GM23338 (cell line): ENCODE measurements at places on chromosomes 2 and 18.

- DNase-seq = peak; percentile 12
- H3K27ac ChIP-seq = peak overlapping the region; percentile 77
- H3K4me3 ChIP-seq = no peak overlapping the region
- H3K4me1 ChIP-seq = peaks cover 31% of the 10 kb centered on the region
- H3K27me3 ChIP-seq = no peaks in the 10 kb centered on the region
Measured at GRCh38 chr2:124610141-124610540, 585.1 kb downstream of the CNTNAP5 start.

- H3K4me1 ChIP-seq = peaks cover 49% of the 10 kb centered on the region
- no peaks in the 10 kb centered on the region for H3K27me3 ChIP-seq
- H3K4me3 ChIP-seq = no peak overlapping the region
- H3K36me3 ChIP-seq = no peaks in the 10 kb centered on the region
- no peak for DNase-seq
Measured at GRCh38 chr2:58971511-58972360, 730.6 kb upstream of the FANCL start.

GRCh38 chr2:75153221-75153620 is 46.1 kb downstream of the TACR1 start:
- H3K4me3 ChIP-seq = no peak overlapping the region
- H3K4me1 ChIP-seq = peaks cover 13% of the 10 kb centered on the region
- H3K27ac ChIP-seq = no peak overlapping the region
- DNase-seq = no peak

- H3K4me3 ChIP-seq = no peak overlapping the region
- peaks cover 31% of the 10 kb centered on the region for H3K4me1 ChIP-seq
- DNase-seq = peak; percentile 28
Measured at GRCh38 chr18:55466789-55467188, 121.2 kb downstream of the TCF4 start.

GRCh38 chr2:150495001-150495400 is 7.5 kb upstream of the RND3 start:
- H3K4me1 ChIP-seq = no peaks in the 10 kb centered on the region
- no peaks in the 10 kb centered on the region for H3K36me3 ChIP-seq
- H3K4me3 ChIP-seq = no peak overlapping the region
- H3K27me3 ChIP-seq = no peaks in the 10 kb centered on the region
- no peak overlapping the region for H3K27ac ChIP-seq
- no peak for DNase-seq

DNA sequence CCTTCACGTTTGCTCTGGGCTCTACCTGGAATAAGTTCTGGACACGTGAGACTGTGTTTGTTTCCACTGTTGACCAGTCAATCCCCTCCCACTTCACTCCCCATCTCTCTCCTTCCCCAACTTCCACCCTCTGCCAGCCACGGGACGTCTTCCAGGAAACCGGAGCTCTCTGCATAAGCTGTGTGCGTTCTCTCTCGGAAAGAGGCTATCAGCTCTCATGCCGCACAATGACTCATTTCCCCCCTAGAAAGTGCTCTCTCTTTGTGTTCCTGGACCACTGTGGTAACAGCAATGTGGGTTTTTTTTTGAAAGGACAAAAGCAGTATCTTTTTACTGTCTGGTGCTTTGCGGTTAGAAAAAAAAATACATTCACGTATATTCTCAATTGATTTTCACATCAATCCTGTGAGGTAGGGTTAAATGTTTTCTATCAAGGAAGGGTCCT is 10.2 kb downstream of the PROKR1 start:
- H3K4me3 ChIP-seq = no peak overlapping the region
- no peak for DNase-seq
- no peak overlapping the region for H3K27ac ChIP-seq

DNA sequence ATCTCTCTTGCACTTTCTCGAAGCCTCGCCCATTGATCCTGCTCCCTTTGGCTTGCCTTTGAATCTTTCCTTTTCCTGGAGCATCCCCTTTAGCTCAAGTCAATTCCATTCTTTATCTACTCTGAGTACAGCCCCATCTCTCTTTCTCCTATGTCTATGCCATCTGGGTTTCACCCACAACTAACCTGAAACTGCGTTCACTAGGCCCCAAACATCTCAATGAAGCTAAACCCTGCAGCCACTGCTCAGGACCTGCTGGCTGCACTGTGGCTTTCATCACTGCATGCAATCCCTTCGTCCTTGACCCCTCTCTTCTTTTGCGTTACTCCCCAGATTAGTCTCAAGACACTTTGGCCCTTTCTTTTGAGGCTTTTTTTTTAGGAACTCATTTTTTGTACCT is 81.6 kb upstream of the CYRIA start:
- no peak overlapping the region for H3K27ac ChIP-seq
- no peak for DNase-seq
- no peak overlapping the region for H3K4me3 ChIP-seq

DNA sequence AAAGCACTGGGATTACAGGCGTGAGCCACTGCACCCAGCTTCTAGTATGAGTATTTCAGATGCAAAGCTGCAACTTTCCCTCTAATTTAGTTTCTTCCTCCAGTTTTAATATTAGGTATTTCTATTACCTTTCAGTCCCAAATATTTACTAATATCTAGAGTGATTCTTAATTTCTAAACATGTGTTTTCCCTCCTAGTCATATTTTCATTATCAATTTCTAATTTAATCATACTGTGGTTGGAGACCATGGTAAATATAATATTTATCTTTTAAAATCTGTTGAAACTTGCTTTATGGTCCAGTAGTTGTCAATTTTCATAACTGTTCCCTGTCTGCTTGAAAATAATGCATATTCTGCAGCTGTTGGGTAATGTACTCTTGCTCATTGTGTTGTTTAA is 245.9 kb upstream of the REV1 start:
- no peaks in the 10 kb centered on the region for H3K36me3 ChIP-seq
- DNase-seq = no peak
- H3K4me3 ChIP-seq = no peak overlapping the region
- H3K27ac ChIP-seq = no peak overlapping the region

DNA sequence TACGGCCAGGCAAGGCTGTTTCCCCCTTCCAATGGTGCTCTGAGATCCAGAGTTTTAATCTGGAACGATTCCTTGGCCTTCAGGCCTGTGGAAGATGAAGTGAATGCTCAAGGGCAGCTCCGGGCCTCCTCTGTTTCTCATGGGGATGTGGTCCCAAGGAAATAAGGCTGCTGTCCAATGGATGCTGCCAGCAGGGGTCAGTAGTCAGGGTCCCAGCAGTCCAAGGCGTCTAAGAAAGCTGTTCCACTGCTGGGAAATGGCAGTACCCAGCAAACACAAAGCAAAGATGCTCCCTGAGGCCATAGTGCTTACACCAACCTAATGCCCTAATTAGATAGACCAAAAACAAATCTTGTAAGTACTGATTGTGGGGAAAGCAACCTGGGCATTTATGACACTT is 12.5 kb downstream of the NMS start:
- no peaks in the 10 kb centered on the region for H3K4me1 ChIP-seq
- no peak overlapping the region for H3K4me3 ChIP-seq
- no peaks in the 10 kb centered on the region for H3K36me3 ChIP-seq
- H3K27me3 ChIP-seq = no peaks in the 10 kb centered on the region

DNA sequence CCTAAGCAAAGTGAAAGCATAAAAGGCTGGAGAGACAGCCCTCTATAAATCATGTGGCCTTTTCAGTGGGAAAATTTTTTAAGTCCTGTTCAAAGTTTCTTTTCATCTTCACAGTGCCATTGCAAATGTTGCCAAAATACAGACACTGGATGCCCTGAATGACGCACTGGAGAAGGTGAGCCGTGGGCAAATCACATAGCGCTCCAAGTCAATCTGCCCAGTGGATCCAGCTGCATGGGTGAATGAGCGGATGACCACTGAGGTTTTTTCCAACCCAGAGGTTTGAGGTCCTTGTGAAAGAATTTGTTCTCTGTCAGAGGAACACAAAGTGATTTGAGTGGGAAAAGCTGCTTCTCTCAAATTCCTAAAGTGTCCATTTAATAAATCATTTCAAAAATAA is 11.8 kb downstream of the DAPL1 start:
- peaks cover 4% of the 10 kb centered on the region; the same call in 1 of the 2 replicates for H3K4me1 ChIP-seq
- H3K4me3 ChIP-seq = no peak overlapping the region
- H3K36me3 ChIP-seq = no peaks in the 10 kb centered on the region

- no peaks in the 10 kb centered on the region for H3K36me3 ChIP-seq
- H3K27ac ChIP-seq = no peak overlapping the region
- H3K4me1 ChIP-seq = no peaks in the 10 kb centered on the region
- no peaks in the 10 kb centered on the region for H3K27me3 ChIP-seq
- H3K4me3 ChIP-seq = no peak overlapping the region
Measured at GRCh38 chr18:69936191-69936558, 11.5 kb downstream of the CD226 start.

GRCh38 chr2:168060986-168061750 is 186.2 kb downstream of the STK39 start:
- no peak overlapping the region for H3K27ac ChIP-seq
- no peaks in the 10 kb centered on the region for H3K27me3 ChIP-seq
- no peak overlapping the region for H3K4me3 ChIP-seq
- no peak for DNase-seq
- no peaks in the 10 kb centered on the region for H3K36me3 ChIP-seq
- peaks cover 21% of the 10 kb centered on the region; the same call in 1 of the 2 replicates for H3K4me1 ChIP-seq

GRCh38 chr18:76844144-76844543 is 21.8 kb downstream of the ZNF236 start:
- no peak overlapping the region for H3K27ac ChIP-seq
- H3K4me1 ChIP-seq = 0 out of 2 replicates have a peak, but pooled peaks cover 3% of the 10 kb centered on the region
- DNase-seq = no peak

- DNase-seq = peak; percentile 45
- no peaks in the 10 kb centered on the region for H3K36me3 ChIP-seq
- H3K27me3 ChIP-seq = peaks cover 41% of the 10 kb centered on the region
- peaks cover 29% of the 10 kb centered on the region for H3K4me1 ChIP-seq
Measured at GRCh38 chr2:204545861-204546735, 823 bp downstream of the PARD3B start.

- peaks cover 43% of the 10 kb centered on the region for H3K4me1 ChIP-seq
- H3K27ac ChIP-seq = no peak overlapping the region
- DNase-seq = no peak
- no peaks in the 10 kb centered on the region for H3K36me3 ChIP-seq
- H3K4me3 ChIP-seq = no peak overlapping the region
- H3K27me3 ChIP-seq = no peaks in the 10 kb centered on the region
Measured at GRCh38 chr18:62844850-62845643, 129.7 kb downstream of the PHLPP1 start.

GRCh38 chr2:133953524-133953923 is 300.3 kb upstream of the MGAT5 start:
- no peaks in the 10 kb centered on the region for H3K4me1 ChIP-seq
- no peak overlapping the region for H3K27ac ChIP-seq
- H3K27me3 ChIP-seq = no peaks in the 10 kb centered on the region
- DNase-seq = no peak
- no peaks in the 10 kb centered on the region for H3K36me3 ChIP-seq

DNA sequence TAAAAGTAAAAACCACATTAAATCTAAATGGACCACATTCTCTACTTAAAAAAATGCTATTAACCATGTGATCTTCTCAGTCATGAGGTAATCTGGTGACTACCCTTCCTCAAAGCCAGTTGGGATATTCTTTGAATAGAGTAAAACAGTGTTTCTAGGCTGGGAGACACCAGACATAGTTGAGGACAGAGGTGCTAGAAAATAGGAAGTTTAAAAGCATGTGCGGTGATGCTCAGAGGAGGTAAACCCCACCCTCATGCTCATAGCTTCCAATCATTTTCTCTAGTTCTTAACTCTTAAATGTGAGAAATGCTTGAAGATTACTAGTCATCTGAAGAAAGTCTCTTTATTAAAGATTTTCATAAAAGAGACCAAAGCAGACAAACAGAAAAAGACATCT is 30.7 kb upstream of the ELAC1 start:
- no peaks in the 10 kb centered on the region for H3K4me1 ChIP-seq
- H3K27ac ChIP-seq = no peak overlapping the region
- H3K4me3 ChIP-seq = no peak overlapping the region
- no peaks in the 10 kb centered on the region for H3K27me3 ChIP-seq

GRCh38 chr18:24875286-24875685 is 414.8 kb downstream of the HRH4 start:
- no peaks in the 10 kb centered on the region for H3K27me3 ChIP-seq
- no peak for DNase-seq
- H3K4me3 ChIP-seq = no peak overlapping the region
- H3K4me1 ChIP-seq = no peaks in the 10 kb centered on the region; the same call in 1 of the 2 replicates
- H3K36me3 ChIP-seq = no peaks in the 10 kb centered on the region
- no peak overlapping the region for H3K27ac ChIP-seq

DNA sequence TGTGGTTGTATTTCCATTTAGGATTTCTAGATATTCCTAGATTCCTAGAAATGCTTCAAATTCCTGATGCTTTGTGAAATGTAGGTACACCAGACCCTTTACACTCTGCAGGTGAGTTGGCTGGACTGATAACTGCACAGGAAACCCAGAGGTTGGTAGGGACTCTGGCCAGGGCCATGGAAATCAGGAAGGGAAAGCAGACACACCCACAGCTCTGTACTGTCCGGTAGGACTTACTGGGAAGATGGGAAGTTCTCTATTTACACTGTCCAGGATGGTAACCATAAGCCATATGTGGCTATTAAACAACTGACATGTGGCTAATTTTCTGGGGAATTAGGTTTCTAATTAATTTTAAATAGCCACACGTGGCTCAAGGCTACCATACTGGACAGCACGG is 31.4 kb downstream of the NEMP2 start:
- H3K27me3 ChIP-seq = no peaks in the 10 kb centered on the region
- DNase-seq = no peak
- peaks cover 10% of the 10 kb centered on the region for H3K4me1 ChIP-seq

DNA sequence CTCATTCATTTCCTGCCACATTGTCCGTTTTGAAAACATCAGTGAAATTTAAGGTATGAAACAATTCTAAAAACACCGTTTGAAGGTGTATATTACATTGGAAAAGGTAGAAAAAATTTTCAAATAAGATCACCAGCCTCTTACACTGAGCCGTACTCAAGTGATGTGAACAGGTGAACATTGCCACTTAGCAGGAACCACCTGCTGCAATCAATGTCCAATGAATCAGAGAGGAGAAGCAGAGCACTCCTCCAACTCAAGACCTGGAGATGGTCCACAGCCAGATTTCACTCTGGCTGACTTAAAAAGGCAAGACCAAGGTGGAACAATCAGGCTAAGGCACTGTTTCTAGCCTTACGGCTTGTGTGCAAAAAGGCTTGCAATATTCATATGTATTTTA is 110.3 kb upstream of the TTN start:
- H3K4me3 ChIP-seq = no peak overlapping the region
- H3K4me1 ChIP-seq = no peaks in the 10 kb centered on the region
- no peaks in the 10 kb centered on the region for H3K27me3 ChIP-seq
- no peak for DNase-seq
- H3K27ac ChIP-seq = no peak overlapping the region

DNA sequence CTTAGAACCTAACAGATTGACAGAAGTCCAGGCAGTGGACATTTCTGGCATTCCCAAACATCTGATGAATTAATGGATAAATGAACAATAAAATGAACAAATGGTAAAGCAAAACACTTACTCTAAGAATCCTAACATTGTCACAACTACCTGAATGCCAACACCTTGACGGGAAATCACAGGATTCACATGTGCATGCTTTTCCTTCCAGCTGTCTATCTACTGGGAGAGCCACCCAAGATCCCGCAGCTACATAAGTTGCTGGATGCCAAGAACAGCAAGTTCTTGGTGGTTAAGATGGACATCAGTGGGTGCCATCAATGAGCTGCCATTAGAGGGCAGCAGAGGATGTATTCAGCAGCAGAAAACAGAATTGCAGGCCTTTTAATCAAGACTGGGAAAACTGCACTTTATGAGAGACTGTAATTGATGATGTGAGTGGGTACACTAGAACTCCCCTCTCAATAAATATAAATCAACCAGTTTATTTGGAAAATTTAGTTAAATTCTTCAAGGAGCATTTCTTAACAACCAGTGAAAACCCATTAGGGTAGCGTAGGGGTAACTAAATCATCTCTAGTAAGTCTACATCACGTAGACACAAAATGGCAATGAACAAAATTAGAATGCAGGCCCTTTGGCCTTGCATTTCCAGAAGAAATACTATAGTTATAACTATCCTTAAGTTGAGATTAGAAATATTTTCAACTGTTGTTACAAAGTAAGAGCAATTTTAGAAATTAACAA is 45.6 kb downstream of the SESTD1 start:
- no peaks in the 10 kb centered on the region for H3K36me3 ChIP-seq
- H3K4me1 ChIP-seq = no peaks in the 10 kb centered on the region
- no peaks in the 10 kb centered on the region for H3K27me3 ChIP-seq
- DNase-seq = peak; percentile 78
